ENCODE measurements at places on chromosomes 16 and 17. TPM values are rescaled to one million over a fixed set of nuclear protein-coding genes. Genes with fewer than 3 reads are reported as not detected.
A peak's percentile ranks its signal among the peaks of the same experiment; 100 is the strongest.

- DNase-seq = no peak
These were observed 171.8 kb upstream of the FOXF1 start for GRCh38 chr16:86338403-86339115.

DNA sequence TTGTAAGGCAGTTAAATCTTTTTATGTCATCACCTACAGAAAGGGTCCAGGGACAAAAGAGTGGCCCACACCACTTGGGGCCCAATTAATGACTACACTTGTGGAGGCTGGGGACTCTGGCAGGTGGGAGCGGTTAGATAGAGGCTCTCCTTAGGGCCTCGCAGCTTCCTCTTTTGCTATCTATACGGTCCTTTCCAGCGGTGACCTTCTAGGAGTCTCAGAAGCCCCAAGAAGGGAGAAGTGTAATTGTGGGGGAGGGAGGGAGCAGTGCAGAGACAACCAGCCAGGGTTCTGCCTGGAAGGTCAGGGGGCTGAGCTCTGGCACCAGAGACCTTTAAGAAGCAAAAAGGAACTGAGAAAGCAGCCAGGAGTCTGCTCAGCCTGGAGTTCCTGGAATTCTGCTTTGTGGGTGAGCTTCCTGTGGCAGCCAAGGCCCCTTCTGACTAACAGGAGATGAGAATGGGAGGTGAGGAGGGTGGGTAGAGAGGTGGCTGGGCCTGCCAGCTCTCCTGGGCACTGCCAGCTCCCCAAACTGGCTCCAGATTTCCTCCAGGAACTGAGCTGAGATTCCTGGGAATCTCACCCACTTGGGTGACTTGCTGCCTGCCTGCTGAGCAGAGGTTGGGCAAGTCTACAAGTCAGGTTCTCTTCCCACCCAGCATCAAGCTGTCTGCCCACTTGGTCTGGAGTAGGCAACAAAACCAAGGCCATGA is 16.3 kb upstream of the MAP3K14 start:
- DNase-seq = no peak

The HEATR9 gene
- total RNA-seq = not detected

GRCh38 chr17:35864853-35865252 is 3.8 kb downstream of the HEATR9 start:
- no peak for DNase-seq

DNA sequence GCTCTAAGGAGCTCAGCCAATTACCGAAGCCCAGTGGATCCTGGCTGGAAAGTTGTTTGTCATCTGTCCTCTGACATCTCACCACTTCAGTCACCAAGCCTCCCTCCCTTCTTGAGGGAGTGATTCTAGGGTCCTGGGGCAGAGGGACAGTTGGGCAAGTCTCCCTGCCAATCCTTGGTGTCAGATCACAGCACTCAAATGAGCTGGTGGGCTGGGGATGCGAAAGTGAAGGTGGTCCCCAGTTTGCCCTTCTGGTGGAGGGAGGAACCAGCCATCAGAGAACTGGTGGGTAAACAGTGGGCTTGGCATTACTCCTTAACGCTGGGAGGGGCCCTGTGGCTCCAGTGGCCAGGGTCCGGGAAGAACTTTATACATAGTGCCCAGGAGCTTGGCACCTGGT is 4.4 kb upstream of the CALB2 start:
- no peak for DNase-seq

The EMP2 gene
- 32.6 TPM for total RNA-seq

The CEP20 gene
- 67.7 TPM for total RNA-seq

GRCh38 chr17:79842656-79843473 is 3.6 kb upstream of the CBX4 start:
- DNase-seq = no peak

DNA sequence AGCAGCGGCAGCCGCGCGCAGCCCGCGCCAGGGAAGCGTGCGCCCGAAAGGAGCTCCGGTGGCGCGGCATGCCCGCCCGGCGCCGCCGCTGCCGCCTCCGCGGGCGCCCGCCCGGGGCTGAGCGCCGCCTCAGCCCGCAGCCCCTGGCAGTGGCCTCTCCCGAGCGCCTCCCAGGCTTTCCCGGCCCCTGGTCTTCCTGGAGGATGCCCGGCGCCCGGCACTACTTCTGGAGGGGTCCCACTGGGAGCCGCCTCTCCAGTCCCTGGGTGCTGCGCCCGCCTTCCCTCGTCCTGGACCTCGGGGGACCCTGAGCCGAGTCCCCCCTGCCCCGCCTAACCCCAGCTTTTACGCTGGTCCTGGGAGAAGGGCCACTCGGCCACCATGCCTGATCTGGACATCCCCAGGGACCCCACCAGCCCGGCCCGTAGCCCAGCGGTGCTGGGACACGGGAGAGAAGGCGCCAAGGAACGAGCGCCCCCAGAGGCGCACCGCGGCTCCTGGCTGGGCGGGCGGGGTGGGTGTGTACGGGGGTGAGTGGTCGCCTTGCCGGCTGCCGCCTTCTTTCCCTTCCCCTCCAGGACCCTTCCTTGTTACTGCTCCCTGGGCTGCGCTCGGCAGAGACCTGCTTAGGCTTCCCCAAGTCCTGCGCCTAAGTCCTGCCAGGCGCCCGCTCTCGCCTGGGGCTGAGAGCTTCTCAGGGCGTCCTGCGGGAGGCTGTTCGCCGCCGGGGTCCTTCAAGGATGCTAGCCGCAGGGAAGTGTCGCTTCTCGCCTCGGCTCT is 704 bp downstream of the ASIC2 start:
- DNase-seq = no peak

The CDC42EP4 gene
- total RNA-seq = 54.9 TPM

GRCh38 chr16:28062847-28063521 is 530 bp downstream of the GSG1L start:
- no peak for DNase-seq

The CCL16 gene
- not detected for total RNA-seq

The PDE6G gene
- total RNA-seq = not detected

DNA sequence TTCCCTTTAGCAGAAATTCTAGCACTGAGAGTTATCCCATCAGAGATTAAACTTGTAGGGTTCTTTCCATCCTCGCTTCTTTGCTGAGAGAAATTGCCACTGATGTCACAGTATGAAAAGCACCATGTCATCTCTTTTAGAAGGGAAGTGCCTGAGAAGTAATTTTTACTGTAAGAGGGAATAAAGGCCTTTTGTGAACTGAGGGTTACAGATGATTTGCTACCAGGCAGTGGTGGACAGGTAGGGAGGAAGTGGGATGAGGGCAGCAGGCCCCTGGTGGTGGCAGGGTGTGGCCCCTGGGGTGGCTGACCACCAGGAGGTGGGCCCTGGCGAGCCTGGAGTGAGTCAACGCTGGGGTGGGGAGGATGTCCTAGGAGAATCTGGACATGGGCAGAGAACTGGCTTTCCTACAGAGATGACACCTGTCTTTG is 6.4 kb upstream of the MILR1 start:
- DNase-seq = no peak

The TMEM235 gene
- total RNA-seq = not detected

- DNase-seq = no peak
These were observed 595.2 kb downstream of the TOX3 start for GRCh38 chr16:51951668-51952298.

GRCh38 chr16:72500545-72500944 is 328.6 kb upstream of the PMFBP1 start:
- no peak for DNase-seq

- no peak for DNase-seq
These were observed 42.4 kb upstream of the IRF8 start for GRCh38 chr16:85856585-85856984.

- peak; percentile 2 for DNase-seq
These were observed 61.3 kb upstream of the ADORA2B start for GRCh38 chr17:15883617-15884111.

The CDT1 gene
- 160 TPM for total RNA-seq

- DNase-seq = peak; percentile 38
These were observed 37.7 kb downstream of the DUSP14 start for GRCh38 chr17:37527249-37527851.

The TBC1D3I gene
- 0.17 TPM for total RNA-seq

The CDH3 gene
- 94.7 TPM for total RNA-seq

GRCh38 chr17:81659038-81659437 is 2.7 kb upstream of the PDE6G start:
- DNase-seq = no peak

- no peak for DNase-seq
These were observed 17.8 kb upstream of the SLC6A4 start for GRCh38 chr17:30253312-30253711.

DNA sequence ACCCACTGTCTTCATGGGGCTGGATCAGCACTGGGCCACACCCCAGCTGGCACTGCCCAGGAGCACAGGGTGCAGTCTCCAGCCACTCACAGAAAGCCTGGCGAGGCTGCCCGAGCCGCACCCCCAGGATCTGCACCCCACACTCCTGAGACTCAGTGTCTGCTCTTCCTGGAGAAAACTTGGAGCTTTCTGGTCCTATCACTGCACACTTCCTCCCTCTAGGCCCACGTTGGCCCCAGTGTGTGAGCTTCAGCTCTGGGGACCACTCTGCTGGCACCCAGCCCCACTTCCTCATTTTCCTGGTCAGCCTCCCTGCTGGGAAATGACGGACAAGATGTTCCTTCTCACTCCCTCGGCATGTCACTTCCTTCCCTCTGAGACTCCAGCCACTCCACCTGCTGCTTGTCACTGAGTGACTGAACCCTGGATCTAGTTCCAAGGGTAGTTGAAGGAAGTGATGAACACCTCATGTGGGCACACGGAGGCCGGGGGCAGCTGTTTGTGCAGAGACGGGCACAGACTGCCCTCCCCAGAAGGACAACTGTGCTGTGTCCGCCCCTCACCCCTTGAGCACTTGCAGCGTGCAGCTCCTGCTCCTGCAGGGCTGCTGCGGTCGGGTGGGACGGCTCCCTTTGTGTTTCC is 29.0 kb downstream of the ZC3H18 start:
- DNase-seq = no peak

DNA sequence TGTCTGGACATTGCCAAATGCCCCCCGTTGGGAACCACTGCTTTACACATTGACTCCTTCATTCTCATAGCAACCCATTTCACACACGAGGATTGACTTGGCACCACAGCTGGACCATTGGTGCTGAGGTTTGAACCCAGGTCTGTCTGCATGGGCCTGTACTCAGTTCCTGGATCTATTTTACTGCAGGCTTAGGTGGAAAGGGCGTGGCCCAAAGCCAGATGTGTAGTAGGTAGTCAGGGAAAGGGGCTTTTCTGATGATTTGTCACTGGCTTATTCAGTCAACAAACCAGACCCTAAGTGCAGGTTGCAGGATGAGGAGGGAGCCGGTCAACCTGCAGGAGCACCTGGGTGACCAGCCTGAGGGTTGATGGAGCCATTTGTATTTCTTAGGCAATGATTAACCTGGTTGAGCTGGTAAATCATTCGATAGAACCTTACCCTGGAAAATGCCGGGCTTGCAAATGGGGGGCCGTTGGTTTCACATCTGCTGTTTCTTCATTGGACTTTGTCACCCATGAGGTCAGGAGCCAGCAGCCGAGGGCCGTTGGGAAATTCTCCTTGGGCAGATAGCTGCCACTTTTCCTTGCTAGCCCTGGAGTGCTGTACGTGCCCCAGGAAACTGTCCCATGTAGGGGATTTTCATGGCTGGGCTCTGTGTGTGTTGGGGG is 104.4 kb downstream of the CMIP start:
- no peak for DNase-seq

DNA sequence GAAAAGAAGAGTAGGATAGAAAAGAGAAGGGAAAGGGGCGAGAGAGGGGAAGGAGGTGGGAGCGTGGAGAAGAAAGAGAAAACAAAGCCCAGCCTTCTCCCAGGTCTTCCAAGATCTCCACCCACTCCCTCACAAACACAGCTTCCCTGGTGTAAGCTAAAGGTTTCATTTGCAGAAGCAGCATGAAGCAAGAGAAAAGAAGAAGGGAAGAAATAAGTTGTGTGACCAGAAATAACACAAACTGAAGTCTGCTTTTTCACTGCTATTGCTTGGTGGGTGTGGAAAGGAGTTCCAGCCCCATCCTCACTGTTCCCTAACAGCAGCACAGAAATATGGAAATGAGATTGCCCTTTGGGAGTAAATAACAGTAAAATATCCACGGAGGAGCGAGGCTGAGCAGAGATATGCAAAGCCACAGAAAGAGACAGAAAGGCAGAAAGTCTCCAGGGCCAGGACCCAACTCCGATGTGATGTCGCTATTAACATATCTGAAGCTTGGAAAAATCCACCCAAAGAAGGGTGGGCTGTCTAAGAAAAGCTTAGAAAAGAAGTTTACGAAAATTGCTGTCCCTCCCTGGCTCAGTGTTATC is 10.3 kb upstream of the GAS7 start:
- no peak for DNase-seq

DNA sequence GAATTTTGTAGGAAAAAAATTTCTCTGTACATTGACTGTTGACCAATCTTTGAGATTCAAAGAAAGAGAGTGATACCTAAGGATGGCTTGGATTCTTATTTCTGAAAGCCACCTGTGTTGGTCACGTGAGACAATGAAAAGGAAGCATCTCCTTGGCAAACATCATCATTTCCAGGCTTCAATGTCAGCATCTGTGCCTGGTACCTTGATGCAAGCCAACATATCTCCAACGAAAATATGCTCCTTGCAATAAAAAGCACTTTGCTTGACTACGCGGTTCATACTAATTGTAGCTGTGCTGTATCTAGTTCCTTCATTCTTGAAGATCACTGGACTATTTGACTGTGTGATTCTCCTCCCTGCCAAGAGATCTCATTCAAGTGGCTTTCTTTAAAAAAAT is 503.4 kb upstream of the PSMD7 start:
- DNase-seq = no peak

Measured in HCT116 (cell line).